ENCODE measurements at places on chromosomes 13 and 19.
A peak's percentile ranks its signal among the peaks of the same experiment; 100 is the strongest.

- DNase-seq = no peak
Measured at GRCh38 chr19:49938662-49939061, 9.4 kb upstream of the NUP62 start.

- DNase-seq = no peak
Measured at GRCh38 chr19:7851623-7852500, 21.8 kb downstream of the EVI5L start.

GRCh38 chr13:20064128-20064527, 96.7 kb downstream of the GJA3 start:
- DNase-seq = no peak

GRCh38 chr19:34454091-34454490, 25.9 kb downstream of the UBA2 start:
- no peak for DNase-seq

- no peak for DNase-seq
Measured at GRCh38 chr19:4152241-4152998, 1.0 kb upstream of the CREB3L3 start.

- no peak for DNase-seq
Measured at GRCh38 chr19:6362351-6362801, 1.0 kb downstream of the CLPP start.

DNA sequence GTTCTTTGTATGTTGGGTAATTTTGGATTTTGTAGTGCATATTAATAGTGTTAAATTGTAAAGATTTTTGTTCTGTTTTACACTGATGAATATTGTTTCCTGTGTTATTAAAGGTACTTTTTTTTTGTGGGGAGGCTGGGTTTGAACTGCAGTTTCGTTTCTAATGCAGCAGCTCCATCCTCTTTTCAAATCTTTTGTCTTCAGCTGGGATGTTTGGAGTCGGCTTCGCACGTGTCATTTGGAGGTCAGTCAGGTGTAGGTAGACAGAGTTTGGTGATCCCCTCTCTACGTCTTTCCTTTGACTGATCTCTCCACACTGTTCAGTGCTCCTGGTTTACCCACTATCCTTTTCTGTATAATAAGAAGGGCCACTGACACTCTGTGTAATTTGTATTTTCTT, 30.3 kb downstream of the TDRD3 start:
- no peak for DNase-seq

DNA sequence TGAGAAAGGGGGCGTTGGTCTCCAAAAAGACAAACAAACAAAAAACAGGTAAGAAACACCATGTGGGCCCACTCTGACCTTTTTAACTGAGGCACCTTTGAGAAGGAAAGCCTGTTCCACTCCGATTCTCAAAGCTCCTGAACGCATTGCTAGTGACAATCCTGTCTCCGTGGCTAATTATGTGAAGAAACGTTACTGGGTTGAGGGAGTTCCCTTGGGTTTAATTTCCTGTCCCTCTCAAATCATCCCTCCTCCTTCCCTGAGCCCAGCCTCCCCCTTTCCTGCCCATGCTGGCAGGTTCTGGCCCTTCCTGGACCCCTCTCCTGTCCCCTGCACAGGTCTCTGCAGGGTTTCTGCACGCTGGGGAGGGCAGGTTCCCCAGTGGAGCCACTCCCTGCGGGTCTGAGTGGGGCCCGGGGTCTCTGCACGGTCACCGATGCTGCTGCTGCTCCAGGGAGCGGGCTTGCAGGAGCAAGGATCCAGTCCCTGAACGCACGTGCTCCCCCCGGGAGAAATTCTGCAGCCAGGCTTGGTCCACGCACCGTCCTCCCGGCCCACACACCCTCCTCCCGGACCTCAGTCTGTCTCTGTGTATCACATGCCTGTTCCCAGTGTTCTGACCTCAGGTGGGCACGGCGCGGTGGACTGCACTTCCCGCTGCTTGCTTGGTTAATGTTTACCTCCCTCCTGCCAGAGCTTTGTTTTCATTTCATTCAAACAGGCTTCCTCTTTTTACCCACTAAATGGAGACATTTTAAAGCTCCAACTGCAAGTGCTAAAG, 76.4 kb upstream of the MCF2L start:
- no peak for DNase-seq

GRCh38 chr13:95603887-95604555, 40.5 kb downstream of the DZIP1 start:
- DNase-seq = no peak

- peak; percentile 74 for DNase-seq
Measured at GRCh38 chr19:50679177-50680125, 30.2 kb downstream of the C19orf81 start.

- DNase-seq = peak; percentile 65
Measured at GRCh38 chr13:46551410-46552302, 1.3 kb upstream of the LRCH1 start.

- DNase-seq = no peak
Measured at GRCh38 chr19:31560086-31561060, 211.1 kb upstream of the TSHZ3 start.

DNA sequence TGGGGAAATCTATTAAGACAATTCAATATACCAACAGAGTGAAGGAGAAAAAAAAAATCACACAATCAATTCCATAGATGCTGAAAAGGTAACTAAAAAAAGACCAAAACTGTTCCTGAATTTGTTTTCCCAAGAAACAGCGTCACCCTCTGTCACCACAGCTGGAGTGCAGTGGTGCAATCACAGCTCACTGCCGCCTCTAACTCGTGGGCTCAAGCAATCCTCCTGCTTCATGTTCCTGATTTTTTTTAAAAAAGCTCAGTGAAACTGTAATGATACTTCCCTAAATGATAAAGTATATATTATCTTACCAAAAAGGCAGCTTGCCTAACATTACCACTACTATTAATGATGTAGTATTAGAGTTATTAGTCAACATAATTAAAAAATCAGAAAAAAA, 19.6 kb upstream of the ZFP14 start:
- DNase-seq = no peak

DNA sequence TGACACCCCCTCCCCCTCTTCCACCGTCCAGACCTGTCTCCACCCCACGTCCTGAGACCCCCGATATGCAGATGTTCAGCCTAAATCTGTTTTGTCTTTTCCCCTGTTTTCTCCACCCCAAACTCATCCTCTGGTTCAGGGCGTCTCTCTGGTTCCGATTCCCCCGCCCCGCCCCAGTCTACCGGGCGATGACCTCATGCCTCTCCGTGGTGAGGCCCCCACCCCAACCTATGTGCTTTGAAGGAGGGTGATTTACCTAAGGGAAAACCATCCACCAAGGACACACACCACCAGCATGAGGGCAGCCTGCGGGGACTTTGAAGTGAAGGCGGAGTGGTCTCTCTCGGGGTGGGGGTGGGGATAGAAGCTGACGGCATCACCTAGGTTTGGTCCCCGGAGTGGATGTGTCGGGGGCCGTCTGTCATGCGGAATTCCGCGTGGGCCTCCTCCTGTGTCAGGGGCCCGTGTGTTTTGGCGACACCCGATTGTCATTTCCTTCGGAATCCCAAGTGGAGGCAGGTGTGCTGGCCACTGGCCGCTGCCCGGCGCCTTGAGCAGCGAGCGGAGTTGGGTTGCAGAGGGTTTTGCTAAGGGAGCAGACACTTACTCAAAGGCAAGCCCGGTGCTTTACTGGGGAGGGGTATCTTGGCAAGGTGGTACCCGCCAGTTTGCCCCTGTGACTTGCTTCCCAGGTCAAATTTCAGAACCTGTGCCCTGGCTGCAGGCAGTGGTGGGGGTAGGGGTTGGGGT, 1.4 kb downstream of the FZR1 start:
- no peak for DNase-seq

DNA sequence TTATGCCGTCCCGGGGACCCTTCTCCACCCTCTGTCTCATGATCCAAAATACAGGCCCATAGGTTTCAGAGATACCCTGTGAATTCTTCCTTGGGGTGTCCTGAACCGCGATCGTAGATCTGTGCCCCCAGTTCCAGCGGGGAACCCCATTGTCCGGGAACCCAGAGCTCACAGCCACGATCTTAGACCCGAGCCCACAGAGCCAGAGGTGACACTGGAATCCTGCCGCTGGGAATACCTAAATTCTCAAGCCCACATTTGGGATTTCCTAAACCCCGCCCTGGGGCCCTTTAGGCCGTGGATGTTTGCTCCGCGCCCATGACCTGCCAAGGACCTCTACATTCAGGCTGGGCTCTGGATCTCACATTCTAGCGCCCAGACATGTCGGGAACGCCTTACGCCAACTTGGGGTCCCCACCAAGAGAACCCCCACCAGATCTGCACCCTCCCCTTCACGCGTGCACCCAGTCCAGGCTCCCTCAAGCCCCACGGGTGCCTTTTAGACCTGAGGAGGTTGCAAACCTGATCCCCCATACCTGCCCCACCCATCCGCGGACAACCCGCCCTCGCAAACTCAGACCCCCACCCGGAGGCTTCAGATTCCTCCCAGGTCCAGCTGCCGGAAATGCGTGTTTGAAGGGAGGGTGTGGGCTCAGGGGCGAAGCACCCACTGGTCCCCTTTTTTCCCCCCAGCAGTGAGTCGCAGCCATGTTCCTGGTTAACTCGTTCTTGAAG, 605 bp downstream of the CAPNS1 start:
- DNase-seq = peak; percentile 22

GRCh38 chr19:28537079-28537478, 675.9 kb downstream of the UQCRFS1 start:
- DNase-seq = no peak

DNA sequence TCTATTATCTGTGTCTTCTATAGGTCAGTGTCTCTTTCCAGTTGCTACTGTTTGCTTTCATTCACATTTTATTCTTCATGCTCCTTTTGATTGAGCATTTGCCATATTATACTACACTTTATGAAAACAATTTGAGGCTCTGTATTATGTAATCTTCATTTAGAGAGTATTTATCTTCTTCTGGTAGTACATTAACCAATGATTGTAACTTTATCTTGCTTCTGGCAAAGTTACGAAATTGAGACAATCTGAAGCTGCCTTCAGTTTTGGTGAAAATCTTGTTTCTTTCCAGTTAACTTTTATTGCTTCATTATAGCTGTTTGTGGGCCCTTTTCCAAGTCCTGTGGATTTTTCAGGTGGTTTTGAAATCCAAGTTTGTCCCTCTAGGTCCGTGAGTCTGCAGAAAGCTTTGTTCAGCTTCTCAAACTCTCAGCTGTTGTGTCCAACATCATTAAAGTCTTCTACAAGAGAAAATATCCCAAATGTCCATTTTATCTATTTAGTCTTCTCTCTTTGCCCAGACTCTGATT, 1255.4 kb upstream of the SPRY2 start:
- DNase-seq = no peak

- DNase-seq = no peak
Measured at GRCh38 chr13:32850316-32851052, 165.7 kb upstream of the KL start.

DNA sequence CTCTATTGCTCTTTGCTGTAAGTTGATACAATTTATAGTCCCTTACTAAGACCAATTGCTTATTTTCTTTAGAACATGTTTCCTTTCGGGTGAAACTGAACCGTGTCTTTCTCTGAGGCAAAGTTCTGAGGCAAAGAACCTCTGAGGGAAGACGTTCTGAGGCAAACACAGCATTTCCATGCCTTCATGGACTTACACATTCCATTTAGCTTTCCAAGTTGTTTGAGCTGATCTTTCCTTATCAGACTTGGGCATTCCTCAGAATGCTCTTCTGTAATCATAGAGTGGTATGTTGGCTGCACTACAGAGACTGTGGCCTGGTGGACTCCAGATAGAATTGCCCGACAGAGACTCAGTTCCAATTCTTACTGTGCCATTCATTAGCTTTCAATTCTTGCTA, 579.1 kb downstream of the KCTD12 start:
- DNase-seq = no peak

GRCh38 chr19:40598121-40598917, 2.9 kb upstream of the LTBP4 start:
- DNase-seq = peak; percentile 71

Data from stimulated activated CD4-positive, alpha-beta T cell treated with anti-CD3 and anti-CD28 coated beads, Interleukin-12 subunit alpha, Interleukin-12 subunit beta, amount 100 ng/mL, for 24 hours (primary cell).